Renal pelvis (tissue), 12 donors: ENCODE measurements at places on chromosomes 2 and 18. TPM values are rescaled to one million over a fixed set of nuclear protein-coding genes. Genes with fewer than 3 reads are reported as not detected.
A peak's percentile ranks its signal among the peaks of the same experiment; 100 is the strongest.

Gene SERPINB5
- not detected for polyA plus RNA-seq

Gene SLC14A1
- 3.4 TPM for polyA plus RNA-seq

Gene VWA3B
- polyA plus RNA-seq: 0.43 TPM

Gene CDK15
- 1.5 TPM for polyA plus RNA-seq

Gene MAB21L4
- 11.2 TPM for polyA plus RNA-seq

Gene CROCC2
- polyA plus RNA-seq: 0.07 TPM

Gene LAMA1
- 75.1 TPM for polyA plus RNA-seq

Gene KCTD1
- 69.1 TPM for polyA plus RNA-seq

DNA sequence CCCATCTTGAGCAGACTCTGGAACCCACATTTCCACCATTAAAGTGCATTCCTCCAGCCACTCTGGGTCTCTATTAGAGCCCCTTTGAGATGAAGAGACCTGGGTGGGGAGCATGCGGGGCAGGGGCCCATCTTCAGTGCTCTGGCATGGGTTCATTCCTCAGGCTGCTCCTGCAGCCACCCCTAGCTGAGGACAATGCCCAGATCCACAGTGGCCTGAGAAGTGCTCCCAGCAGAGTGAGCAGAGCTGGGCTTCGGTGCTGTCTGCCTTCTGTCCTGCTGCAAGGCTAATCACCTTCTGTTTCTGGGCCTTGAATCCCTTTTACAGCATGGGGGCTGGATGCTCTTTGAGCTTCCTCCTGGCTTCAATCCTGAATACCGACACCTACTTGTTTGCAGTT lies 169.8 kb downstream of the TRIM43 start:
- DNase-seq: no peak

DNA sequence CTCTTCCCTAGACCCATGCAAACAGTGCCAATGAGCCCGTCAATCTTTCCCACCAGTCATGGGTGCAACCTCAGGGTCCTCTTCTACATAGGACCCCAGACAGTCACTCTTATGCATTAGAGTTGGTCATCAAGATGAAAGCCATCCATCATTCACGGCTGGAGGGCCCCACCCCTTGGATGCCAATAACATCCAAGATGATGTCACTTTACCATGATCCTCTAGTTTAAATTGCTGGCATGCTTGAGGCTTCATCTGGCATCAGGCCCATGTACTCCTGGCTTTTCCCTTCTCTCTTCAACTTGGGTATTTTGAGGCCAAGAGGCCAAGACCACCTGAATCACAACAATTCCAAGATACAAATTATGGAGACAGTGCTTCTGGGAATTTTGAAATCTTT lies 91.1 kb upstream of the MAPK4 start:
- DNase-seq: no peak

GRCh38 chr18:74836296-74837139 lies 238.8 kb downstream of the ZNF407 start:
- DNase-seq: no peak

DNA sequence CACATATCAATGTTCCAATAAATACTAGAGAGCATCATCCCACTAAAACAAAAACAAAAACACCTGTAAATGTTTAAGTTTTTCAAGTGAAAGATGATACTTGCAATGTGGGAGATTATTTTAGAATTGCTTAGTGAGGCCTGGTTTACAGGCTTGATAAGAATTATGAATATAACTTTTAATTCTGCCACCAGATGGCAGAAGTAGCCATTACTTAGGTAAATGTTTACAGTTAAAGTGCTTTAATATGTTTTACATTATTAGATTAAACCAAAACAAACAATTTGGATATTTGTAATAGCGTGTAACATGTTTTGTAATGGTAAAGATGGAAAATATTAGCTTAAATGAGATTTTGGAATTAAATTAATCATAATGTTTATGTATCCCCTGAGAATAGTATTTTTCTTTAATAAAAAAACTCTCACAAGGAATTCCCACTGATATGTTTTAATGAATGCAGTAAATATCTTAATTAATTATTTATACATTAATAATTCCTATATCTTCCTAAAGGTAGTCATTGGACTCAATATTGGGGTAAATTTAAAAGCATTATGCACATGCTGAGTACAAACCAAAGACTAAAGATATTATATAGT lies 522.0 kb downstream of the SPAG16 start:
- peak; percentile 15 for DNase-seq

GRCh38 chr2:54471221-54471711 lies 15.1 kb downstream of the SPTBN1 start:
- peak; percentile 72 for DNase-seq

DNA sequence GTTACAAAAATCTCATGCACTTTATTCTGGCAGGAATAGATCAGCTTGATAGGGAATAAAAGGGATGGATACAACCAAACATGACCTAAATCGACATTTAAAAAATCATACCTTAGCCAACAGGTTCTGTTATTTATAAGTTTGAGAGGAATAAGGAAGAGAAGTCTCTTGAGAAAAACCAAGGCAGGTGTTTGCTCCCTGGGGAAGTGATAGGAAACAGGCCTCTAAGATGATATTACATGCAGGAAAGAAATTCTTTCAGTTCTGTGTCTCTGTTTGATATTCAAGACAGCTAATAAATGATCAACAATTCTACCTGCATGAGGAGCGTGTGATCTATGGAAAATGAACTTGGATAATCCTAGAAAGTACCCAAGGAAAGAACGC lies 184.8 kb upstream of the ZEB2 start:
- no peak for DNase-seq

DNA sequence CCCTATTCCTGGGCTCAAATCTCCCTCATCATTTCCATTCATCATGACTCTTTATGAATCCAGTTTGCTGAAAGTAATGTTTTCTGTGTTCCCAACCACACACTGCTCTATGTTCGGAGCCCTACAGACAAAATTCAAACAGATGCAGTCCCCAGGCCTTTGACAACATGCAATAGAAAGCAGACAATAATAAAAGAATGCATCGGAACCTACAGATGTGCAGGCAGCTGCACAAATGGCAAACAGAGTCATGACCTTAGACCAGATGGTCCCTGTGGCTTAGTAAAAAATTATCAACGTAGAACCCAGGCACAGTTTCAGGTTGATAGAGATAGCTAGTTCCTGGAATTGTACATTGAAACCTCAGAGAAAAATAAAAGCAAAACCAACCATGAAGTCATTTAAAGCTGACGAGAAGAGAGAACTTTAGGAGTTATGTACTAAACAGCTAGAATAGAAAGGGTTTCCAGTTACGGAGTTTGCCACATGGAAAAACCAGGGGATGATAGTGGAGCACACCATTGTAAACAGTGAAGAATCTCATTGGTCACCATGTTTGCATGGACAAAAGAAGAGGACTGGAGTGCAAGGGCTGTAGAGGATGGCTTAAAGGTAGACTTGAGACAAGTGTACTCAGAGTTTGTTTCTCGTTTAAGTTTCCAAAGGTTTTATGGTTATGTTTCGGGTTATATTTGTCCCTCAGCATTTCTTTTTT lies 23.2 kb upstream of the ACVR1 start:
- DNase-seq: no peak

GRCh38 chr18:31685097-31686082 lies 1.0 kb upstream of the B4GALT6 start:
- peak; percentile 76 for DNase-seq

GRCh38 chr2:84181927-84182326 lies 277.2 kb downstream of the SUCLG1 start:
- no peak for DNase-seq

DNA sequence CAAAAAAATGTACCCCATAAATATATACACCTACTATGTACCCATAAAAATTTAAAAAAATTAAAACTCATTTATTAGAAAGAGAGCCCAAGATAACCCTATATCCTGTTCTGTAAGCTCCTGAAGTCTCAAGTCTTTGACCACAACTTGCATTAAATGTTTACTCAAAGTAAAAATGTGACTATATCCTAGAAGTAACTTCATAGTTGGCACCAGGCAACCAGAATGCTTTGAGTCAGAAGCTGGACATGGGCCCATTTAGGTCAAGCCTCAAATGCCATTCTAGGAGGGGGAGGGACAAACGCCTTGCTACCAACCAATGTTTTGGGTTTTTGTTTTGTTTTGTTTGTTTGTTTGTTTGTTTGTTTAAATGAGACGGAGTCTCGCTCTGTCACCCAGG lies 9.3 kb upstream of the TBC1D8 start:
- no peak for DNase-seq

GRCh38 chr18:23403310-23403709 lies 49.8 kb upstream of the RIOK3 start:
- no peak for DNase-seq

DNA sequence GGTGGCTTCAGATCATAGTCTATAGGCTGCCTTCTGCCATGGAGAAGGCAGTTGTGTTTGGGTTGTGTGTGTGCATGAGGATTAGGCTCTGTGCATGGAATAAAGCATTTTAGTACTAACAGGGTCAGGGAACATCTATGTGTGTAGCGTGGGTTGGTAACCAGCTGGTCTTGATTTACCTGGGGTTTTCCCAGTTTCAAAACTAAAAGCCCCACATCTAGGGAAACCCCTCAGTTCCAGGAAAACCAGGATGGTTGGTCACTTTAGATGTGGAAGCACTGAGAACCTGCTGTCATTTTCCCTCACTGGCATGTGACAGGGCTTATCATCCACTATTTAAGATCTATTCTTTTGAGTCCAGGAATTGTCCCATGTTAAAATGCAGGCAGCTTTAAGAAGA lies 116.3 kb downstream of the POLE4 start:
- no peak for DNase-seq

DNA sequence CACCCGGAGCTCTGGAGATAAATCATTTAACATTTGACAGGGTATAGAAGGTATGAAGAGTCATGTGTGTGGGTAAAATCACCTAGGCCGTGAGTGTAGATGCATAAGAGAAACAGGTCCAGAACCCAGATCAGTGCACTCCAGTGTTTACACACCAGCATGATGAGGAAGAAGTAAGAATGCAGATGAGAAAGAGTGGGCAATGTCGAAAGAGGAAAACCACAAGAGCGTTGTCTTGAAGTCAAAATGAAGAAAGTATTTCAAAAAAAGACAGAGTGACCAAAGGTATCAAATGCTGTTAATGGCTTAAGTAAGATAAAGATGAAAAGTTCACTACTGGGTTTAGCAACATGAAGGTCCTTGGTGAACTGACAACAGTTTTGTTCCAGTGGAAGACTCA lies 32.0 kb upstream of the PLB1 start:
- DNase-seq: no peak

DNA sequence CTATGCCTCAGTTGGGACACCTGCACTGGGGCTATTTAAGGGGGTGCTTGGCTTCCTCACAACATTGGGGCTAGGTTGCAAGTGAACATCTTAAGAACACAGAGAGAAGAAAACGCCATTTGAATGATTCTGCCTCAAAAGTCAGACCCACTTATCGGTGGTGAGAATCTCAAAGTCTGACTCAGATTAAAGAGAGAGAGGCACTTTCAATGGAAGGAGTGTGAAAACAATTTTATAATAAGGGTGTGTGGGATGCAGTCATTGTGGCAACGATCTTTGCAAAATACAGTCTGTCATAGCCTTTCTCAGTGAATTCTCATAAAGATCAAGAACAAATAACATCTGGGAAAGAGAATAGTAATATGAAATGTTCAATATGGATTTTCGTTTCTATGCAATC lies 41.8 kb downstream of the CCDC102B start:
- no peak for DNase-seq

DNA sequence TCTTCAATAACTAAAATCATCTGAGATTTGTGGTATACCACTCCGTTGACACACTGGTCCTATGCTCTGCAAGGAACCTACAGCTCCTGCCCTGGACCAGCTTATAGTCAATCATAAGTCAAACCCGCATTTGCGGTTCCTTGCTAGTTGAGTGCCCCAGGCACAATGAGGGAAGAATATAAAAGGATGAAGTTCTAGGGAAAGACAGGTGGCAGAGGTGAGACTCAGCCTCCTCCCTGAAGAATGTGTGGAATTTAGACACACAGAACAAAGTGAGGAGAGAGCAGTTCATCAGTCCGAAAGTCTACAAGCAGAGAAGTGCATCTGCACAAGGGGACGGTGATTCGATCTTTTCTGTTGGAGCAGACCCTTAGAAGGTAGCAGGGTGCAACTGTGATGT lies 615.0 kb upstream of the FANCL start:
- DNase-seq: no peak

GRCh38 chr2:215845839-215846586 lies 167.3 kb downstream of the MREG start:
- no peak for DNase-seq

DNA sequence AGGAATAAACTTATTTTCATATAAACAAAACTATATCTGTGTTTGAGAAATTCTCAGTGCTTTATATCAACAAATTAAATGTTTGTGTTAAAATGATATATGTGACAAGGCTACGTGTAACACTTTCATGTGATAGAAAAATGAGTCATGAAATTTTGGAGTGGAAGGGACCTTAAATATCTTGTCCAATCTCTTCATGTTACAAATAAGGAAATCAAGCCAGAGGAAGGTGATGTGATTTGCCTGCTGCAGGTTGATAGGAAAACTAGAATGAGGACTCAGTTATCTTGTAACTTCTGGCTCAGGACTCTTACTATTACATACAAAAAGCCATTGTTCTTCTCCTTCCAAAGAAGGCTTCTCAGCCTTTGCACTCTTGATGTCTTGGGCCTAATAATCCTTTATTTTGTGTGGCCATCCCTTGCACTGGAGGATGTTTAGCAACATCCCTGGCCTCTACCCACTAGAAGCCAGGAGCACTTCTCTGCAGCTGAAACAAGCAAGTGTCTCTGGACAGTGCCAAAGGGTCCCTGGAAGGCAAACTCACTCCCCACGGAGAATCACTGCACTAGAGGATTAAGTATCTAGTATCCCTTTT lies 43.0 kb upstream of the NARS1 start:
- DNase-seq: no peak

- DNase-seq: no peak
Measured at GRCh38 chr2:218799990-218800389, 18.0 kb downstream of the CYP27A1 start.

DNA sequence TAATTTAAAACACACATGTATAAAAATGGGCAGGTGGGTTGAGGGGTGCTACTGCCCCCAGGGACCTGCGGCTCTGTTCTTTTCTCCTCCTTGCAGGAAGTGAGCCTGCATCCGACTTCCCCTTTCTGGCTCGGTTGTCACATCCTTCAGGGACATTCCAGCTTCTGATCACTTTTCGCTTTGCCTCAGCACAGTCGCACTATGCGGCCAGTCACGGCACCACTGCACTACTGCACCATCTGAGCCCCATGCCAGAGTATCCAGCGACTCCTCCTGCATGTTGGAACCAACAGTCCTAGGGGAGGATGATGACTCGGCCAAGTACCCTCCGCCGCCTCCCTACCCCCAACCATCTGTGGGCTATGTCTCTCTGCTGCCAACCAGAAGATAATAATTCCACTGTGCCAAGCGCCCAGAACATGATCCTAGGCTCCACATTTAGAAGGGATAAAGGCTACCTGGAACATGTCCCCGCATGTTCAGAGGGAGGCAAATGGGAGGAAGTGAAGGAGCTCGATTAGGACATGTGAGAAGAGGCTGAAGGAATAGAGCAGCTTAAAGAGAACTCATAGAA lies 17.6 kb downstream of the CDC42EP3 start:
- no peak for DNase-seq

- DNase-seq: peak; percentile 90
Measured at GRCh38 chr2:160970052-160970965, 189.9 kb upstream of the TANK start.

GRCh38 chr2:69358914-69359313 lies 28.1 kb downstream of the GFPT1 start:
- no peak for DNase-seq

- no peak for DNase-seq
Measured at GRCh38 chr2:97712693-97713295, 582 bp upstream of the ZAP70 start.

- DNase-seq: no peak
Measured at GRCh38 chr18:70293166-70293565, 4.3 kb downstream of the SOCS6 start.

GRCh38 chr2:172293952-172294351 lies 133.4 kb upstream of the ITGA6 start:
- no peak for DNase-seq

GRCh38 chr18:21112140-21112473 lies 494 bp upstream of the ROCK1 start:
- no peak for DNase-seq
